DMS53 (cell line): ENCODE measurements at places on chromosomes 4 and X.

GRCh38 chrX:40420899-40421729 is 159.7 kb upstream of the ATP6AP2 start:
- peak; percentile 12 for DNase-seq

- DNase-seq: peak; percentile 2
These were observed 51.9 kb downstream of the UBQLN2 start for GRCh38 chrX:56615282-56615681.

DNA sequence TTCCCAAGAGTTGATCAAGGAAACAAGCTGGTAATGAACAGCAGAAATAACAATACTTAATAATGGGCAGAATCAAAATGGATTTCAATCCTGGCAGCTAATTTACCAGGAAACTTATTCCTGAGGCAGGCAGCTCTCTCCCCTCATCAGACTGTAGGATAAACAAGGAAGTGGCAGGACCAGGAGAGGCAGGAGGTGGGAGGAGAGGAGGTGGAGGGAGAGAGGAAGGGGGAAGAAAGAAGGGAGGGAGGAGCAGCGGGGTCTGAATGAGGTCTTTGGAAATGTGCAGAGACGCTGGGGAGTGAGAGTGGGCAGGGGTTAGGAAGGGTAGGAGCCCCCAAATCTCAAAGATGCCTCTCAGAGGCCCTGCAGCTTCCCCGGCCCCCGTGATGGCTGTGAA is 231.5 kb downstream of the BCOR start:
- DNase-seq: peak; percentile 72

- DNase-seq: peak; percentile 28
These were observed 628 bp downstream of the SCLT1 start for GRCh38 chr4:129092631-129093190.

- DNase-seq: no peak
These were observed 23.4 kb upstream of the ZFP42 start for GRCh38 chr4:187972135-187972534.

- DNase-seq: peak; percentile 1
These were observed 34.9 kb upstream of the SH3RF1 start for GRCh38 chr4:169305651-169306050.

- no peak for DNase-seq
These were observed 891 bp downstream of the TLR2 start for GRCh38 chr4:153684971-153685371.

- peak; percentile 63 for DNase-seq
These were observed 746 bp downstream of the REST start for GRCh38 chr4:56908206-56909085.

GRCh38 chr4:106238820-106239420 is 77.1 kb downstream of the TBCK start:
- peak; percentile 59 for DNase-seq

DNA sequence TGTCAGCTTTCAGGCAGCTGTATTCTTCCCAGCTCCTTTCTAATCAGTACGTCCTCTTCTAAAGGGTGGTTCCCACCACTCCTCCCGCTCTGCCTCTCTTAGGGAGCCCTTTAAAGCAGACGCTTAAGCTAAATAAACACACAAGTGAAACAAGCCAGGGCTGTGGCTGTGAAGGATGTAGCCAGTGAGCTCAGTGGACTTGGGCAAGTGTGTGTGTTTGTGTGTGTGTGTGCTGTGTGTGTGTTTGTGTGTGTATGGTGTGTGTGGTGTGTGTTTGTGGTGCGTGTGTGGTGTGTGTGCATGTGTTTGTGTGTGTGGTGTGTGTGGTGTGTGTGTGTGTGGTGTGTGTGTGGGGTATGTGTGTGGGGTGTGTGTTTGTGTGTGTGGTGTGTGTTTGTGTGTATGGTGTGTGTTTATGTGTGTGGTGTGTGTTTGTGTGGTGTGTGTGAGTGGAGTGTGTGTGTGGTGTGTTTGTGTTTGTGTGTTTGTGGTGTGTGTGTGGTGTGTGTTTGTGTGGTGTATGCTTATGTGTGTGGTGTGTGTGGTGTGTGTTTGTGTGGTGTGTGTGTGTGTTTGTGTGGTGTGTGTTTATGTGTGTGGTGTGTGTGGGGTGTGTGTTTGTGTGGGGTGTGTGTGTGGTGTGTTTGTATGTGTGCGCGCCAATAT is 283.3 kb downstream of the PTTG2 start:
- peak; percentile 70 for DNase-seq

- no peak for DNase-seq
These were observed 71.3 kb downstream of the GLRA3 start for GRCh38 chr4:174757736-174758135.

DNA sequence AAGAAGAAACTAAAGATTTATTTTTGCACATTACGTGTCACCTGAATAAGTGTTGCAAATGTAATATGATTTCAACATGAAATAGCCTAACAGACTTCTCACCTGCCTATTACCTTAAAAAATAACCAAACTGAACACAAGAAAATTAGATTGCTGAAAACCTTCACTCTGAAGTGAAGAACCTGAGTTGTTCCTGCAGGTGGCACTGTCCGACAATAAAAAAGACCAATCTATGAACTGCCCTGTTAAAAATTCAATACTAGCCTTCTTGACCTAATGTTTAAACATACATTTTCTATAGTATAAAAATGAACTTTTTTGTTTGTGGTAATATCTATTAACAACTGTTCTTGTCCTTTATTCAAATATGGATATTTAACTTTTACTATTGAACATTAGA is 69.2 kb upstream of the PNPLA4 start:
- DNase-seq: peak; percentile 49

DNA sequence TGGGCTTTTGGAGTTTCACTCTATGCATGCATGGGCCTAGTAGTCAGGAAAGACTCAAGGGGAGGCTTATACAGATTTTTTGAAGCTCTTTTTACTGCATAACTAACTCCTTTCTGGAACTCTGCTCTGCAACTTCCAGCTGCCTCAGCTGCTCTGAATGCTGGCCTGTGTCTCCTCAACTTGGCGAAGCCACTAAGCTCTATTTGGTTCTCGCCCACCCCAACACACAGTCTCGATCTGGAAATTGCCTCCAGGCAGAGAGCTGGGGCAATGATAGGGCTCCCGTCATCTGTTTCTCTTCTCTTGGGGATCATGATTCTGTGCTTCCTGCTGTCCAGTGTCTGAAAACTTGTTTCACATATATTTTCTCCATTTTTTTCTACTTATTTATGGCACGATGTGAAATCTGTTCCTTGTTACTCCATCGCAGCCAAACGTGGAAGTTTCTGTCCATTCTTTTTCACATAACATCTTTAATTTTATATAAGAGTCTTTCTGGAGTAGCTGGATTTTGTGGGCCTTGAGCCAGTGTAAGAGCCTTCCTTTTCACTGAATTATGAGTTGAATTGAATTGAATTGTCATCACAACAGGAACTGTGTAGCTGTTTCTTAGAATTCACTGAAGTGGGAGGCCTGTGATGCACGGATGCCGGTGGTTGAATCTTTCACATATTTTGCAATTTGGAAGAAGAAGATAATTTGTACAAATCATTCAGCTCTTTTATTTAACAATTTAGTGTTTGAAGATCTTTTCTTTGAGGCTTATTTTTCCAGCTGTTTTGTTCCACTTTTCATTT is 9.0 kb downstream of the ZNF275 start:
- DNase-seq: no peak

- no peak for DNase-seq
These were observed 983.1 kb upstream of the PABPC4L start for GRCh38 chr4:135184715-135185114.

GRCh38 chr4:14810568-14810967 is 191.7 kb upstream of the CPEB2 start:
- no peak for DNase-seq

GRCh38 chr4:52343595-52343994 is 292.5 kb downstream of the SPATA18 start:
- no peak for DNase-seq

GRCh38 chrX:47633689-47634590 is 4.2 kb upstream of the CFP start:
- no peak for DNase-seq

DNA sequence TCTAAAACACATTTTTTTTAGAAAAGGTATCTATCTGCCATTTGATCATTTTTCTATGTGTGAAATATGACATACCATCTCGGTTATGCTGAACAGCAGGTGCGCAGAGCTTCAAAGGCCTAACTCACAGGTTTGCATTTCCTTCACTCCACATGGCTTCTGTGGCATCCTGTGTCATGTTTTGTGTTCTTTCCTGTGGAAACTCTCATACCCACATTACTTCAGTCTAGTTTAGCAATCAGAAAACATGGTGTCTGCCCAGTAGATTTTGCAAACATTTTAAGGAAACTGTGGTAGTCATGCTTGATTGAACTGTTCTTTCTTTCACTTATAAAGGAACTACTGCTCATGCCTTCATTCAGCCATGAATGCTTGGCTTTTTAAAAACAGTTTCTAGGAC is 11.3 kb upstream of the ARAP2 start:
- peak; percentile 54 for DNase-seq
